ENCODE measurements at places on chromosomes 2 and 18.

- no peak for DNase-seq
Observed at GRCh38 chr2:164747783-164748433, 93.7 kb downstream of the COBLL1 start.

- no peak for DNase-seq
Observed at GRCh38 chr2:212327171-212327809, 211.3 kb downstream of the ERBB4 start.

- DNase-seq = no peak
Observed at GRCh38 chr2:833180-833579, 117.5 kb upstream of the SNTG2 start.

DNA sequence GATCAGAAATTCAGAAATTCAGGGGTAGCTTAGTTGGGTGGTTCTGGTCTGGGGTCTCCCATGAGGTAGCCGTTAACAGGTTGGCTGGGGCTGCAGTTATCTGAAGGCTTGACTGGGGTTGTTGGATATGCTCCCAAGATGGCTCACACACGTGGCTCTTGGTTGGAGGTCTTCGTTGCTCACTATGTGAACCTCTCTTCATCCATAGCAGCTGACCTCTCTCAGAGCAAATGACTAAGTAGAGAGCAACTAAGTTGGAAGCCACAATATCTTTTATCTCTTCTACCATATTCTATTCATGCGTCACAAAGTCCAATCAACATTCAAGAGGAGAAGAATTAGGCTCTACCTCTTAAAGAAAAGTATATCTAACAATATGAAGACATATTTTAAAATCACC, 38.7 kb upstream of the SERTAD2 start:
- no peak for DNase-seq

DNA sequence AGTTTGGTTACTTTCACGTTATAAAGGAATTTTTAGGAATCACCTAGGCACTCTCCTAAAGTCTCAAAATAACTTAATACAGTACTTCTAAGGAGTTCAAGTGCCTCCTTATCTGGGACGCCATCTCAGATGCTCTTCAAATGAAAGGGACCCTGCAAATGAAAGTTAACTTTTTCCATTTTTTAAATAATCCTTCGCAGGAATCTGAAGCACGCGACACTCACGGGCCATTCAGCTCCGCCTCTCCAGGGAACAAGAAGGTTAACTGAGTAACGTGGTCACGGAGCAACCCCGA, 537 bp upstream of the ZC3H15 start:
- no peak for DNase-seq

DNA sequence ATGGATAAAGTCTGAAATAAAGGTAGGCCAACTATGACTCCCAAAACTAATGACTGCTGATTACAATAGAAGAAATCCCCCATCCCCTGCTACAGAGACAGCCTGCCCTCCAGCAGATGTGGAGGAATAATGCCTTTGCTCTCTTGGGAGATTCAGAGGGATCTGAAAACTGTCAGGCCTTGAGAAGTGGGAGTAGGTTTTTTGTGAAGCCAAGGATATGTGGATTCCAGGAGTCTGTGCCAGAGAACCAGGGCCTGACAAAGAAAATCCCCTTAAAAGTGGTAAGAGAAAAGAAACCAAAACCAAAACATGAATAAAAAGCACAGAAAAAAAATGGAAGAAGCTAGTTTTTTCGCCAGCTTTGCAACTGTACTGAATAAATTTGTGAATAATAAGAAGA, 397.6 kb downstream of the ZNF521 start:
- DNase-seq = no peak

DNA sequence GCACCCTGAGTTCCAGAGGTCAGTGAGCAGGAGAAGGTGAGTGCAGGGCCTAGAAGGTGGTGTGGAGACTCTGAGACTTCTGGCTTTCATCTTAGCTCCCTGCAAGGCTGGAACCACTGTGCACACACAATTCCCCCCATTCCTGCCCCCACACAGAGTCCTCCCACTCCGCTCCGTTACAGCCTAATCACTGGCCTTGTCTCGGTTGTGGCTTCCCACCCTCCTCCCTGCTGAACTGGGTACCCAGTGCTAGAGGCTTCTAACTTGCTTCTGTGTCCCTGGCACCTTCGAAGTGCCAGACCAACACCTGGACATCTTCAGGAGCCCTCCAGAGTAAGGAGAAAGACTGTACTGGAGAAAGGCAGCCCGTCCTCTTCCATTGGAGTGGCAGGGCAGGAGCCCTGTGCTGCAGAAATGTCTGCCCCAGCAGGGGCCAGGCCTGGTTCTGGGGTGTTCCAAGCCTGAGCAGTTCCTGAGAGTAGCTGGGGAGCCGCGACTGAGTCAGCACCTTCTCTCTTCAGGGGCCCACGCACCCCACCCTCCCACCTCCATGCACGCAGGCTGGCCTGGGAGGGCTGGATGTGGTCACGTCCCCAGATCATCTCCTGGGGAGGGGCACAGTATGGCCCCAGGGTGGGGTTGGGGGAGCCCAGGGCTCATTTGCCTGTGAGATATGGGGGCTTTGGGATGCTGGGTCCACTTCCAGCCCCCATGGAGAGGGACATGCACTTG, 23.4 kb downstream of the CROCC2 start:
- DNase-seq = peak; percentile 45

DNA sequence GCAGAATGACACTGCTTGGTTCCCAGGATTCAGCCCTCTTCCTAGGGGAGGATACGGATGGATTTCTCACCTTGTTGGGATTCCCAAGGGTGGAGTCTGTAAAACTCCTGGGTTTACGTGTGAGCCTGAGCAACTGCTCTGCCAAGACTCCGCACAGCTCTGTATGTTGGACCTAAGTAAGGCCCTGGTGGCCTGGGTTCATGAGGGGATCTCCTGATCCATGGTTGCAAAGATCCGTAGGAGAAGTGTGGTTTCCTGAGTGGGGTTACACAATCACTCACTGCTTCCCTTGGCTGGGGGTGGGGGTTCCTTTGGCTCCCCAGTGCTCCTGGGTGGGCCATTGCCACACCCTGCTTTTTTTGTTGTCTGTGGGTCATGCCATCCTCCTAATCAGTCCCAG, 37.7 kb downstream of the ANKRD12 start:
- DNase-seq = no peak

DNA sequence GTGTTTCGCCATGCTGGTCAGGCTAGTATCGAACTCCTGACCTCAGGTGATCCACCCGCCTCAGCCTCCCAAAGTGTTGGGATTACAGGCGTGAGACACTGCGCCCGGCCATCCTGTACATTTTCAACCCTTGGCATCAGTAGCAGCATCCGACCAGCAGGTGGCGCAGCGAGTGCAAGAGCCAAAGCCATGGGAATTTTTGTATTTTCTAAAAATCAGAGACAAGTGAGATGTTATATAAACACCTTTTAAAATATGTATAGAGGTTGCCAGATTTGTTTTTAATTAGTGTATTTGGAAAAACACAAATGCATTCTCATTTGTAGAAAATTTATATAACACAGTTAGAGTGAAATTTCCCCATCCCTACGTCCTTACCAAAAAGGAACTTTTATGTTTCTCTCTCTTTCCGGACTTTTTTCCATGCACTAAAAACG, 36.8 kb downstream of the MOGAT1 start:
- DNase-seq = peak; percentile 74

DNA sequence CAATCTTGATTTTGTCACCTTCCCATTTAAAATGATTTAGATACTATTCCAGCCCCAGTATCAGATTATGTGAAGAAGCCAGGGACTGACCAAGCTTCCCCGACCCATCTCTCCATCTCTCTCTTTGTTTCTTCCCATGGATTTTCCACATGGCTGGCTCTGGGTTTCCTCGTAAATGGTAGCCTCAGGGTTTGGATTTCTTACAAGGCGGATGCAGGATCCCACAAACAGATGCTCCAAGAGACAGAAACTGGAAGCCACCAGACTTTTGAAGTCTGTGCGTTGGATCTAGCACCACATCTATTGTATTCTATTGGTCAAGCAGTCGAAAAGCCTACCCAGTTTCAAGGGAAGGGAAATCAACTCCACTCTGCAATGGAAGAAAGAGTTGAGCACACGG, 46.0 kb upstream of the SPHKAP start:
- no peak for DNase-seq

DNA sequence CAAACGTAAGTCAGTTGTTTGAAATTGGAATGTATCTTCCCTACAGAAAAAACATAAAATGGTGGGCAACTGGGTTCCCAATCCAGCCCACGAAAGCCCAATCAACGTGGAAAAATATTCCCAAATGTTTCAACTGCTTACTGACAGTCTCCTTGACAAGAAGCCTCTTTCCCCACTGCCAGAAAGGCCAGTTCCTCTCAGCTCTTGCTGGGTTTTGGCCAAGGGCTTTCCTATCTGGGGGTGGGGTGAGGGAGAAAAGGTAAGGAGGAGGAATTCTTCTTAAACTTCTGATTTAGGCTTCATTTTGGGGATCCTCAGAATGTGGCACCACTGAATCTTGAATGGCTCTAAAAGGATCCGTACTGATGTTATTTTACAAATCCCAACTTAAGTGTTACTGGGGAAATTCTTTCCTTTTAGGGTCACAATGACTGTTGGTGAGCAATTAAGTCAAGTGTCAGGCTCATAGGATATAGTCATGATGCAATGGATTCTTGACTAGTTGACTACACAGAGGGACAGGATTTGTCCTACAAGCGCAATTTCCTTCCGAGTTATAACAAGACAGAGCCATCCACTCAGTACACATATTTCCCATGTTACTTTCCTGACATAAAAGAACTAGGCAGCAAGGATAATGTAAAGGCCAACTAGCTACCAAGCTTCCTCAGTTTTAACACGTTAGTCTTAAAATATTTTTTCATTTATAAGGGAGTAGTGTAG, 73.6 kb downstream of the SPRED2 start:
- no peak for DNase-seq

GRCh38 chr2:191629001-191629453, 48.9 kb upstream of the NABP1 start:
- DNase-seq = no peak

- no peak for DNase-seq
Observed at GRCh38 chr2:170313992-170314348, 136.0 kb downstream of the MYO3B start.

DNA sequence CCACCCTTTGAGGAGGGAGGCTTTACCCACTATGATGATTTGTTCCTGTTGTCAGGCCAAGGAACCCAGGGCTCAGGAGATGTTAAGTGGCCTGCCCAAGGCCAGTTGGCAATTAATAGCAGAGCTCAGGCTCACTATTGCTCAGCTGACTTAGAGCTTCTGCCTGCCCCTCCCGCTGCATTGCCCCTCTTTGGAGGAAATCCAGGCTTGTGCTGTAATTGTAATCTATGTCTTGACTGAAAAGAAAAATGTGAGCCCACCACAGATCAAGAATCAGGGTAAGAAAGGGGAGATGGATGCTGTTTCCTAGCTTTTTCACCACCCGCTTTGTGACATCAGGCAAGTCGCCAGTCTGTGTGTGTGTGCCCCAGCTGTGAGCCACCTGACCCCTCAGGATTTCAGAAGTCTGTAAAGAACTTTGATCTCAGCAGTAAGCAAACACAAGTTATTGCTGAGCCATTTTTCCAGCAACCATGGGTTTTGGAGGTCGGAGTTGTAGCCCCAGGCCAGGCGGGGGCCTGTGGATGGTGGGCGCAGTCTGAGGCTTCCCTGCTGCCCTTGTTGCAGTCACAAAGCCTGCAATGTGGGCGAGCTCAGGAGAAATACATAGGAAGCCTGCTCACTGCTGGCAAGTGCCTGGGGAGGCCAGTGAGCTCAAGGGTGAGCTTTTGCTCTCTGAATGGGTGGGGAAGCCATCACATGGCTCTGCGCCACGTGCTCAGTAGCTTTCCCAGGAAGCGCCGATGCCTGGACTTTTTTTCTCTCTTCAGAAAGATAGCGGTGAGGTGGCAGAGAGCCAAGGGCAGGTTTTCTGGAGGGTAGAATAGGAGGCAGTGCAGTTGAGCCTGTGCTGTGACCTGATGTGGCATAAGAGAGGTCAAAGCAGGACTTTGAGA, 6.1 kb downstream of the CABLES1 start:
- DNase-seq = no peak

GRCh38 chr2:145812165-145812554, 1292.2 kb upstream of the ZEB2 start:
- no peak for DNase-seq

GRCh38 chr2:16223841-16224177, 283.5 kb downstream of the MYCN start:
- DNase-seq = no peak

DNA sequence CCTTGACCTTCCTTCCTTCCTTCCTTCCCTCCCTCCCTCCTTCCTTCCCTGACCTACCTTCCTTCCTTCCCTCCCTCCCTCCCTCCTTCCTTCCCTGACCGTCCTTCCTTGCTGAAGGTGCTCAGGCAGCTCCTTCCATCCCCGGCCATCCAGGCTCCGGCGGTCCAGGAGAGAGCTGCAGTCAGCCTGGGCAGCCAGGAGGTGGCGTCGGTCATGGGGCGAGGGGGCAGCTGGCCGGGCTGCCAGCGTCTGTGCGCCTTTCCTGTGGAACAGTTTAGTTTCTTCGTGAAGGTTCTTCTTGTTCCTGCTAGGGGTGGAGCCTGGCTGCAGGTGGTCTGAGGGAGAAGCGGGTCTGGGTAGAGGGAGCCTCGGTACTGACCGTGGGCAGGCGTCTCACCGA, 15.7 kb downstream of the GPR35 start:
- DNase-seq = peak; percentile 81

GRCh38 chr2:84882414-84882738, 1.5 kb upstream of the TRABD2A start:
- no peak for DNase-seq

DNA sequence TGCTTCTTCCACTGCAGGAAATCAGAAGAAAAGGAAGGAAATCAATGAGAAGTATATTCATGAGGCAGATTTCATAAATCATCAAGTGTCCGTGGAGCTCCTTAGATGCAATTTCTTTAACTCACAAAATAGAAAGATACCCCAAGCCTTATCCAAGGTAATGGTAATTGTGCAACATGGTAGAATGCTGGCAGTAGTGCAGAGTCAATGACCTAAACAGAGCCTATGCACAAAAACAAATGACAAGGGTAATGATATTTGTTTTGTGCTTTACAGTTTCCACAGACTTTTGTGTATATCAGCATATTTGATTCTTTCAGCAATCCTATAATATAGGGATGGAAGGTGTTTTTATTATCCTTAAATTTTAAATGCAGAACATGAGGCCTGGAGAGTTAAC, 102.7 kb downstream of the SETBP1 start:
- DNase-seq = no peak

DNA sequence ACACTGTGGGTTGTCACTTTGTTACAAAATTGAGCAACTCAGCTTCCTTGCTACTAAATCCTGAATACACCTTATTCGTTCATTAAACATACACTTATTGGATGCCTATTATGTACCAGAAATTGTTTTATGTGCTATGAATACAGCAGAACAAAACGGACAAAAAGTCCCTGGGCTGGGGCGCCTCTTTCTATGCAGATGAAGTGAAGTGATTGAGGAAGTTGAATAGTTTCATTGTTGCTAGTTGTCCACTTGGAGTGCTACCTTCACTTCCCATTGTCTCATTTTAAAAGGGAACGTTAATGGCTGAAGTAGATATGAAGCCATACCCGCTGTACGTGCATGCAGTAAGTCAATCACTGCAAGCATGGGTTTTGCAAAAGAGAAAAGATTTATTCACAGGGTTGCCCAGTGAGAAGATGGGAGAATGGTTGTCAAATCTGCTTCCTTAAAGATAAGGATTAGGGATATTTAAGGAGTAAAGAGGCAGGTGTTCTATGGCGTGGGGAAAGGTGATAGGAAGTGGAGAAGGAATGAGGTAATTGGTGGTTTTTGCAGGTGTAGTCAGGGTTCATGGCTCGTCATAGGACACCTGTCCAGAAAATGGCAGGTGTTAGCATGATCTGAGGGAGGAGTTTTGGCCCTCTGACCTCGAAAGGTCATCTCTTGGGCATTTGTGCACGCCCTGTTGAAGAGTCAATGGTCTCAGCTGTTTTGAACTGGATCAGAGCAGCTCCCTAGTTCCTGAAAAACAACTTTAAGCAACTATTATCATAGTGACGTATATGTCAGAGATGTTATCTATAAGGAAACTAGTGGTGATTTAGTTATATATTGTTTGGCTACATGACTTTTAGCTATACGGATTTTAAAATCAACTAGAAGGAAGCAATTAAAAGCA, 23.5 kb downstream of the TRPM8 start:
- DNase-seq = no peak
